Neuronal stem cell (in vitro differentiated cells): ENCODE measurements at places on chromosomes 3 and 15.

DNA sequence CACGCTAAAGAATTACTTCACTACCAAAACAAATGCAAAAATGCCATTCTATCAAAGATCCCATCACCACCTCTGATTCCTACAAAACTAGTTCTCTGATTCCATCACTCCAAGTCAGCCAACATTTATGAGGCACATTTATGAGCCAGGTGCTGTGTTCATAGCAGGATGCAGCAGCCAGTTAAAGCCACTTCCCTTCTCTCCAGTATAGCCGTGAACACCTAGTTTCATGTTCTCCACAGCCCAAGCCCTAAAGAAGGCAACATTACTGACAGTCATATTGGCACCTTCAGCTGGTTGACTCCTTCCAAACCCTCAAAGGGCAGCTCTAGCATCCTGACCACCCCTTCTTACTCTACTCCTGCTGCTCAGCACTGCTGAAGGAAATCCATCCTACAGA lies 36.4 kb downstream of the RYK start:
- no peaks in the 10 kb centered on the region for H3K27me3 ChIP-seq
- peaks cover 2% of the 10 kb centered on the region for H3K4me1 ChIP-seq
- no peak for DNase-seq
- H3K4me3 ChIP-seq, result no peak overlapping the region
- peaks cover 4% of the 10 kb centered on the region for H3K36me3 ChIP-seq
- no peak overlapping the region for H3K27ac ChIP-seq

DNA sequence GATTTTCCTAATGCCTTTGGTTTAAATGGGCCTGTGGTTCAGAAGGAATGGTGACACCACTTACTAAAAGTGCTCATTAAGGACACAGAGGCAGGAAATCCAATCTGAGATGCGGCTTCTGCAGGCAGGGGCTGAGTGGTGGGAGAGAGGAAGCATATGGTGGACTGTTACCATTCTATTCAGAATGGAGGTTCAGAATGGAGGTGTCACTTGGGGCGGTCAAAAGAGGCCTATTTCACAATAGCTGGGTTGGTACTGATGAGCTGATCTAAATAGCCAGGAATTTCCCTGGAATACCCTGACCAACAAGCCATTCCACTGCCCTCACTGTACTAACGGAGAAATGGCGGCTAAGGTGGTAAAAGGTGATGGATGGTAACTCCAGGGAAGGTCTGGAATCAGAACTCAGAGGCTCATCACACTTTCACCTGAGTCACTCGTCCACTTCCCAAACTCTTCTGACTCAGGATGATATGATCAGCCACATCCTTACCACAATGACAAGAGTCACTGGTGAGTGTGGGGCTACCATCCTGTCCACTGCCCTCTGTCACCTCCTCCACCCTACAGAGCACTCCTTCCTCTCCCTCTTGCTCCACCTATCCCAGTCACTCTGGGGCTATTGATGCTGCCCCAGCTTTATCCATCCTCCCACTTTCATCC lies 15.7 kb downstream of the RFT1 start:
- DNase-seq, result no peak
- no peaks in the 10 kb centered on the region for H3K4me1 ChIP-seq
- H3K36me3 ChIP-seq, result peaks cover 76% of the 10 kb centered on the region

GRCh38 chr3:37054370-37054769 lies 61.1 kb downstream of the MLH1 start:
- no peaks in the 10 kb centered on the region for H3K4me1 ChIP-seq
- H3K4me3 ChIP-seq, result no peak overlapping the region
- H3K27ac ChIP-seq, result no peak overlapping the region
- DNase-seq, result no peak
- H3K36me3 ChIP-seq, result peaks cover 95% of the 10 kb centered on the region

DNA sequence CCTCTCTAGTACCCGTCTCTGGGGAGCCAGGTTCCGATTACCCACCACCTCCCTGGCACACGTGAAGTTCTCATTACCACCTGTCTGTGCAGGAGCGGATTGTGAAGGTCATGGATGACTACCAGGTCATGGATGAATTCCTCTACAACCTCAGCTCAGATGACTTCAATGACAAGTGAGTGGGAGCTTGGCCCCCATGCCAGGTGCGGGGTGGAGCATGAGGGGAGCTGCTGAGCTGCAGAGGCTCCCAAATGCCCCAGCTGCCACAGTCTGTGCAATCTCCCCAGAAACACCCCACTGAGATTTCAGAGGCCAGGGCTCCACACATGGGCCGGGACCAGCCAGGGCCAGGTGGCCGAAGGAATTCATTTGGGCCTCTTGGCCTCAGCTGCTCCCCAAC lies 34.3 kb downstream of the DNAH1 start:
- peaks cover 2% of the 10 kb centered on the region for H3K36me3 ChIP-seq
- no peak overlapping the region for H3K27ac ChIP-seq
- H3K4me3 ChIP-seq, result no peak overlapping the region
- DNase-seq, result no peak

DNA sequence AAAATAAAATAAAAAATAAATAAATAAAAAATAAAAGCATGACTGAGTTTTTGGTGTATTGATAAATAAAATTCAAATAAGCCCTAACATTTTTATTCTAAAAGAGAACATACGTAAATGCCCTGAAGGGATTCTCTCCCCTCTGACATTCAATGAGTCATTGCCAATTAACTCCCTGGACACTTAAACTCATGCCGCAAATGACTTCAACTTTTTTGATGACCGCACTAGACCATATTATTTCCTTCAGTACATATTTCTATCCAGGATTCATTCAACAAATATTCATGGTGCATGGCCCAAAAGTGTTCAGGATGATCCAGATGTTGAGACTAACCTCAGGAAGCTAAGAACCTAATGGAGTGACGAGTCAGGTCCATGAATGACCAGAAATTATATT lies 195.9 kb upstream of the LRRN1 start:
- no peaks in the 10 kb centered on the region for H3K27me3 ChIP-seq
- peaks cover 2% of the 10 kb centered on the region for H3K4me1 ChIP-seq
- no peak overlapping the region for H3K27ac ChIP-seq
- no peaks in the 10 kb centered on the region for H3K36me3 ChIP-seq
- H3K4me3 ChIP-seq, result no peak overlapping the region
- DNase-seq, result no peak

GRCh38 chr3:12351145-12351544 lies 62.3 kb downstream of the PPARG start:
- H3K27me3 ChIP-seq, result peaks cover 11% of the 10 kb centered on the region
- no peak overlapping the region for H3K4me3 ChIP-seq
- H3K27ac ChIP-seq, result no peak overlapping the region
- no peaks in the 10 kb centered on the region for H3K4me1 ChIP-seq
- no peak for DNase-seq

- H3K4me3 ChIP-seq, result no peak overlapping the region
- no peaks in the 10 kb centered on the region for H3K4me1 ChIP-seq
- no peaks in the 10 kb centered on the region for H3K36me3 ChIP-seq
- H3K27me3 ChIP-seq, result peaks cover 19% of the 10 kb centered on the region
- no peak for DNase-seq
Observed at GRCh38 chr3:129353589-129353941, 74.9 kb downstream of the EFCAB12 start.
